Thoracic aorta (tissue), 2 donors: ENCODE measurements at places on chromosomes 3 and 15.
A peak's percentile ranks its signal among the peaks of the same experiment; 100 is the strongest.

- H3K27me3 ChIP-seq = no peaks in the 10 kb centered on the region
- no peaks in the 10 kb centered on the region for H3K36me3 ChIP-seq
- no peak overlapping the region for H3K27ac ChIP-seq
- no peaks in the 10 kb centered on the region for H3K4me1 ChIP-seq
- no peak for DNase-seq
Measured at GRCh38 chr15:71957026-71957425, 146.7 kb downstream of the NR2E3 start.

DNA sequence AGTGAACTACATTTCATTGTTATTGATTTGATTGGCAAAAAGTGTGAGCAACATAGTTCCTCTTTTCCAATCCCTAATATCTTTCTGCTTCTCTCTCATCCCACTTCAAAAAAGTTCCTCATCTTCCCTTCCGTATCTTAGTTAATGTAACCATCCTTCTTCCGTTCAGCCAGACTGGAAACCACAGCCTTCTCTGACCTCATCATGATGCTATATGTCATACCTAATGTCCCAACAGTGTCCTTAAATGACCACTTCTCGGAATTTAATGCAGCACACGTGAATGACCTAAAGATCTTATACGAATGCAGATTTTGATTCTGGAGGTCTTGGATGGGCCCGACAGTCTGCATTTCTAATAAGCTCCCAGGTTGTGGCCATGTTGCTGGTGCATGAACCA lies 320.3 kb upstream of the SATB1 start:
- no peaks in the 10 kb centered on the region for H3K4me1 ChIP-seq
- no peak overlapping the region for H3K4me3 ChIP-seq
- no peak overlapping the region for H3K27ac ChIP-seq
- no peaks in the 10 kb centered on the region for H3K27me3 ChIP-seq

GRCh38 chr3:102259663-102260062 lies 175.2 kb upstream of the ZPLD1 start:
- no peak overlapping the region for H3K4me3 ChIP-seq
- DNase-seq = no peak
- no peaks in the 10 kb centered on the region for H3K4me1 ChIP-seq
- H3K36me3 ChIP-seq = no peaks in the 10 kb centered on the region
- H3K27ac ChIP-seq = no peak overlapping the region

GRCh38 chr15:74835312-74835823 lies 7.6 kb downstream of the ULK3 start:
- no peaks in the 10 kb centered on the region for H3K27me3 ChIP-seq
- H3K27ac ChIP-seq = no peak overlapping the region
- H3K4me1 ChIP-seq = no peaks in the 10 kb centered on the region
- H3K4me3 ChIP-seq = no peak overlapping the region

GRCh38 chr3:186311441-186311840 lies 50.6 kb downstream of the DGKG start:
- no peak for DNase-seq
- H3K4me3 ChIP-seq = no peak overlapping the region

- H3K27me3 ChIP-seq = no peaks in the 10 kb centered on the region
- no peak overlapping the region for H3K27ac ChIP-seq
- H3K36me3 ChIP-seq = no peaks in the 10 kb centered on the region
- H3K4me1 ChIP-seq = no peaks in the 10 kb centered on the region
Measured at GRCh38 chr3:160099834-160100233, 111.2 kb downstream of the IL12A start.

- no peaks in the 10 kb centered on the region for H3K36me3 ChIP-seq
- H3K27ac ChIP-seq = no peak overlapping the region
- no peak overlapping the region for H3K4me3 ChIP-seq
- DNase-seq = no peak
- no peaks in the 10 kb centered on the region for H3K4me1 ChIP-seq
- no peaks in the 10 kb centered on the region for H3K27me3 ChIP-seq
Measured at GRCh38 chr3:45244356-45244755, 18.3 kb upstream of the TMEM158 start.

DNA sequence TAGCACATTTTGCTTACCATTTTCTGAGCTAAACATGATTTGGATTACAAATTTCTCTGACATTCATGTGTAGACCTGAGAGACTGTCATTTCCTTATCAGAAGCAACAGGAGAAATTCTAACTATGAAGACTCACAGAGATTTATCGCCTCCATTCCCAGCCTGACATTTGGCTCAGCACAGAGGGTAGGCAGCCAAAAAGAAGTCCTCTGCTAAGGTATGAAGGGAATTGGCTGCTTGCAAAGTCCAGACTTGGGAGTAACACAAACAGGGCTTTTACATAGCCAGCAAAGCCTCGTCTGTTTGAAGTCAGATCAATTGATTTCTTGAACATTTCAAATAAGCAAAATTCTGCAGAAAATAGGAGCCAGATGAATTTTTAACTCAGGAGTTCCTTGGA lies 57.0 kb upstream of the CMSS1 start:
- H3K4me3 ChIP-seq = no peak overlapping the region
- DNase-seq = no peak
- H3K36me3 ChIP-seq = no peaks in the 10 kb centered on the region
- H3K27ac ChIP-seq = peak overlapping the region; percentile 14

DNA sequence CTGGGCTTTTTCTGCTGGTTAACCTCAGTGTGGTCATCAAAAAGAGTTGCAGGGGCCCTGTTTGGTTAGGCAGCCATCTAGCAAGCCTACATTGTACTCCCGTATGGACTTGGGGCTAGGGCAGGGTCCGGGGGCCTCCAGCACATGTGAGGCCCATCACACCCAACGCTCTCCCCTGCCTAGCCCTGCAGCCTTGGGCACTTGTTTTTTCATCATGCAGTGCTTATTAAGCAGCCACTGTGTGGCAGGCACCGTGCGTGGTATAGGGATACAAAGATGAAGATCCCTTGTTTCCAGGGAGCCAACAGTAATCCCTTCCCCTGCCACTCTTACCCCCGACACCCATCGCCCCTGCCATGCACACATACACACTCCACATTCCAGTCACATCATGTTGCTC lies 14.2 kb downstream of the MRAS start:
- peaks cover 67% of the 10 kb centered on the region for H3K4me1 ChIP-seq
- H3K4me3 ChIP-seq = no peak overlapping the region
- no peak for DNase-seq
- H3K27me3 ChIP-seq = no peaks in the 10 kb centered on the region

- no peaks in the 10 kb centered on the region for H3K4me1 ChIP-seq
- H3K27ac ChIP-seq = no peak overlapping the region
- H3K4me3 ChIP-seq = no peak overlapping the region
- H3K36me3 ChIP-seq = no peaks in the 10 kb centered on the region
Measured at GRCh38 chr3:94862703-94863102, 799.8 kb downstream of the NSUN3 start.

GRCh38 chr3:139689708-139690228 lies 12.0 kb upstream of the NMNAT3 start:
- no peak for DNase-seq
- no peak overlapping the region for H3K27ac ChIP-seq
- no peaks in the 10 kb centered on the region for H3K27me3 ChIP-seq
- H3K36me3 ChIP-seq = no peaks in the 10 kb centered on the region
- no peaks in the 10 kb centered on the region for H3K4me1 ChIP-seq
- no peak overlapping the region for H3K4me3 ChIP-seq

- no peaks in the 10 kb centered on the region for H3K27me3 ChIP-seq
- no peak for DNase-seq
Measured at GRCh38 chr15:72037321-72037720, 80.6 kb downstream of the MYO9A start.

DNA sequence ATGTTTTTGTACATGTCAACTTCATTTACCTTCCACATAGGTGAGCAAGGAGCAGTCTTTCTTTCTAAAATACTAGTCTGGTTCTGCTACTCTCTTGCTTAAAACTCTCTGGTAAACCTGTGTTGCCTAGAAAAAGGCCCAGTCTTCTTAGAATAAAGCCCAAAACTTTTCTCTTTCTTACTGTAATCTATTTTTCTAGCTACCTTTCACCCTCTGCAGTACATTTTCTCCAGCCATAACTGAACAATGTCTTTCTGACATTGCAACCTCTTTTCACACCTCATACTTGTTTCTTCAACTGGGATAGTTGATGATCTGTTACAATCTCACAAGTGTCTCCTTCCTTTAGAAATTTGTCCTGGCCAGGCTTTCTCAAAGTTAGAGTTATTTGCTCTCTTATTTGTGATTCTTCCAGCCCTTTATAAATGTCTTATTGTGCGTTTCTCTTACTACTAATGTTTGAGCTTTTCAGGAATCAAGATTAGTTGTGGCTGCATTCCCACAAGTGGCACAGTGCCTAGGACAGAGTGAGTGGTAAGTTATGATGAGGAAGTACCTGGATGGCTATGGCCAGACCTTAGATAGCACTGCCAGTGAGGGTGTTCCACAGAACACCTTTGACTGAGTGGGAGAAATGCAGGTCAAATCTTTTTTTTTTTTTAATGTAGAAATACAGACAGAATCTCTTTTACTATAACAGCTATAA lies 313.4 kb upstream of the SATB1 start:
- H3K4me1 ChIP-seq = no peaks in the 10 kb centered on the region
- H3K36me3 ChIP-seq = no peaks in the 10 kb centered on the region
- H3K27ac ChIP-seq = no peak overlapping the region
- H3K4me3 ChIP-seq = no peak overlapping the region
- no peak for DNase-seq

DNA sequence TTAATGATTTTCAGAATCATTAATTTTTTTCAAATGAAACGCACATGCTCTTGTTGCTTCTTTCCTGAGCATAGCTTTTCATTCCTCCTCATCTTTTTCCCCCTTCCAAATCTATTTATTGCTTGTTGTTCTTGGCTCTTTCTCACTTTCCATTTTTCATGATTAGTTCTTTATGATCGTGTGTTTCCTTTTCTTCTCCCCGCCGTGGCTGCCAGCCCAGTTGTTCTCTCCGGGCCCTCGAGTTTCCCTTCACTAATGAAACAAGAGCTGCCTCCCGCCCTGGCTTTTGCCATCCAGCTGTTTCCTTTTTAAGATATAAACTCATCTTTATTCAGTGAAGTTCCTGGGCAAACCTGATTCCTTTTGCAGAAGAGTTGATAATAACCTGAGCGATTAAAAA lies 170.2 kb upstream of the NR2F2 start:
- H3K27me3 ChIP-seq = no peaks in the 10 kb centered on the region
- H3K4me3 ChIP-seq = peak overlapping the region; percentile 38
- no peak for DNase-seq
- H3K4me1 ChIP-seq = peaks cover 15% of the 10 kb centered on the region
- no peaks in the 10 kb centered on the region for H3K36me3 ChIP-seq

DNA sequence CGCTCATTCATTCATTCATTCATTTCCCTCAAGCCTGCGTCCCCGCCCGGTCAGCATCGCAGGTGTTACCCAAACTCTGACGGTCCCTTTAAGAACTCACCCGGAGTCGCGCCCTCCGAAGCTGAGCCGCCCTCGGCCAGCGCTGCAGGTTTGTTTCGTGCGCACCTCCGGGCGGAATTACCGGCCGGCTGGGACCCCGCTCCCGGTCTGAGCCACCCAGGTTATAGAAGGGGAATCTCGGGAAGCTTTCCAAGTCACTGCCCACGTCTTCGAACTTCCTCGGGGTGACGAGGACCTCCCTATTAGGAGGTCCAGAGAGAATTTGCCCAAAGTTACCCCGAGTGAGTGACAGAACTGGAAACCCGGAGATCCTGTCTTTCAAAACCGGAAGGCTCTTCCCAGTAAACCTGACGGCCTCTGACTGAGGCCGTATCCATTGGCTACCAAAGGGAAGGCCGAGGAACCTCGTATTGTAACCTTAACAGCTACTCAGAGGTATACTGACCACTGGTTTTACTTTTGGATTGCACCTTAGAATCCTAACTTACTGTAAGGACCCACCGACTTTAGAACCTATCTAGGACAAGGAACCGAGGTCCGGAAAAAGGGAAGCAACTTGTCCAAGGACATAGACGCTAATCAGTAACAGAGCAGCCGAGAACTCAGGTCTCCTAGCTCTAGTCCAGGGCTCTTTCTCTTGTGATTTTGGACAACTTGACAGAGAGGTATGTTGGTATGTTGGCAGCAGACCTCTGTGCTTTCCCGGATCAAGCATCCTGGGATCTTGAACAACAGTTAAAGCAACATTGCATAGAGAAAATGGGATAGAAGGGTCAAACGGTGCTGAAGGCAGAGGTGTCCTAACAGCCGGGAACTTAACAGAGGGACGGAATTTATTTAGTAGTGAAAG lies 788 bp upstream of the DLG1 start:
- H3K4me1 ChIP-seq = peaks cover 15% of the 10 kb centered on the region
- no peaks in the 10 kb centered on the region for H3K27me3 ChIP-seq
- peak overlapping the region; percentile 79 for H3K4me3 ChIP-seq
- DNase-seq = no peak
- peak overlapping the region; percentile 92 for H3K27ac ChIP-seq

GRCh38 chr3:126348308-126348920 lies 8.8 kb downstream of the KLF15 start:
- H3K36me3 ChIP-seq = peaks cover 67% of the 10 kb centered on the region
- no peaks in the 10 kb centered on the region for H3K27me3 ChIP-seq
- H3K27ac ChIP-seq = no peak overlapping the region
- H3K4me3 ChIP-seq = no peak overlapping the region
- H3K4me1 ChIP-seq = peaks cover 83% of the 10 kb centered on the region

DNA sequence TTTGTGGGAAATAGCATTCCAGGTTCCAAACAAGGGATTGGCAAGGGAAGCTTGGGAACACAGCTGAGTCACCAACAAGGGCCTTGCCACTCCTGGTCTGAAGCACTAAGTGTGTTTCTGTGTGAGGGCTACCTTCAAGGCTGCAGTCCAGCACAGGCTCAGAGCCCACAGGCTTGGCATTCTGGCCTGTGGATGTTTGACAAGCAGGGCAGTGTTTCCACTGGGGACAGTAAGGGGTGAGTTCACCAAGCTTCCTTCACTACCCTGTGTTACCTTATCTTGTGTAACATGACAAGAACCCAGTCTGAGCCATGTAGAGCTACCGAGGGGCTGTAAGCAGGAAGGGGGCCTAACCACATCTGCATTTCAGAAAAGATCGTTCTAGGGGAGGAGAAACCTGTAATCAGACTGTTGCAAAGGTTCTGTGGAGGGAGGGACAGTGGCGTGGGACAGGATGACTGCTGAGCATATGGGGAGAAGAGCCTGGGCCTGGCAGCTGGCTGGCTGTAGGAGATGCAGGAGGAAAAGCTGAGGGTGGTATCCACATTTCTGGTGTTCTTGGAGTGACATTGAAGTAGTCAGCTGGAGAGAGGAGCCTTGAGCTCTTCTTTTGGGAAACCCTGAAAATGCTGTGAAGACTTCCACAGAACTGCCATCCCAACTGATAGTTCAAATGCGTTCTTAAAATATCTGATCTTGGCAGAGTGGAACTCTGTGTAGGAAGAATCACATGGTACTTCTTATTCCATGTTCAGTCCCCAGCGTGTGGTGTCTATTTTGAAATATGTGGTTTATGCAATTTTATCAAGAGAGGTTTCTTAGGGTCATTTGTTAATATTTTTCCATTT lies 61.3 kb downstream of the CTDSPL start:
- peaks cover 43% of the 10 kb centered on the region for H3K4me1 ChIP-seq
- no peak for DNase-seq
- no peaks in the 10 kb centered on the region for H3K36me3 ChIP-seq

GRCh38 chr3:48507256-48508061 lies 3.5 kb upstream of the SHISA5 start:
- H3K27me3 ChIP-seq = no peaks in the 10 kb centered on the region
- no peak overlapping the region for H3K4me3 ChIP-seq
- no peaks in the 10 kb centered on the region for H3K36me3 ChIP-seq
